ENCODE measurements at places on chromosomes 6 and 20.

DNA sequence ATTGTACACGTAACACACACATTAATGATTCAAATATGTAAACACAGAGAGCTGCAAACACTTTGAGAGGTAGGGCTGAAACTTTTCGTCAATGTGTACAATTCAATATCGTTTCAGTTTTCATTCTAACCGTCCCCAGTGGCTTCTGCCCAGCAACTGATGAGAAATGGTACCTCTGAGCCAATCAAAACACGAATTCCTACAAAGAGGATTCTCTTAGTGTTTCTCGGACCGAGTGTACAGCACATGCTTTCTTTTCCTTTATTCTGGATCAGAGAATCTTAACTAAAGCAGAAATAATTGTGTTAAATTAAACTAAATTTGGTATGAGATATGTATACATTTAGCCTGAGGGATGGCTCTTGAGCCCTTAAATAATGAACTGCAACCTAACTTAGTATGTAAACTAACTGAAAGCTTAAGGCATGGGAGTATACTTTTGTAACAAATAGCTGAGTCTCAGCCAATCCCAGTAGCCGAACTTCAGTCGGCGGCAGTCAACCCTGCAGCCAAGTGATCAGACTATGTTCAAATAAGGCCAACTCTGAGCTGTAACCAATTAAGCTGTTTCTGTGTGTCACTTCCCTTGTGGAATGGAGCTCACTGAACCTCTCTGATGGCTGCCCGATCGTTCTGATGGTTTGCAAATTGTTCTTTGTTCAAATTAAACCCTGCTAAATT is 16.1 kb downstream of the BTN2A1 start:
- DNase-seq = peak; percentile 94

DNA sequence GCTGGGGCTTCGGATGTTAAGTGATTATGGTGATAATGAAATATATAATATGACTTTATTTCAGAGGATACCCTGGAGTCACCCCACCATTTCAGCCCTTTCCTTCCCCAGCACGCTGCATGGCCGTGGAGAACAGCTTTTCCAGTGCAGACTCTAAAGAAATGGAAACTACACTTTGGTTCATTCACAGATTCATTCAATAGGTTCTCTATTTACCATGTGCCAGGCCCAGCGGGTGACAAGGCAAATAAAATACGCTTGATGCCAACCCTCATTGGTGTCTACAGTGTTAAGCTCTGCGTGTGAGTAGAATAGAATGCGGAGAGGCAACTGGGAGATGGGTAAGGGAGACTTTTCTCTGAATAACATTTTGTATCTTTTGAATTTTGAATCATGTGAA is 89.7 kb downstream of the TCP11 start:
- DNase-seq = no peak

GRCh38 chr6:13455552-13455966 is 31.8 kb downstream of the GFOD1 start:
- DNase-seq = no peak

- no peak for DNase-seq
These were observed 827.3 kb upstream of the FLRT3 start for GRCh38 chr20:15164726-15165125.

- DNase-seq = peak; percentile 73
These were observed 14.6 kb downstream of the TJAP1 start for GRCh38 chr6:43491750-43492661.

GRCh38 chr20:58344741-58345140 is 35.2 kb downstream of the RAB22A start:
- no peak for DNase-seq

GRCh38 chr6:7431674-7432390 is 42.2 kb downstream of the RIOK1 start:
- DNase-seq = peak; percentile 33

DNA sequence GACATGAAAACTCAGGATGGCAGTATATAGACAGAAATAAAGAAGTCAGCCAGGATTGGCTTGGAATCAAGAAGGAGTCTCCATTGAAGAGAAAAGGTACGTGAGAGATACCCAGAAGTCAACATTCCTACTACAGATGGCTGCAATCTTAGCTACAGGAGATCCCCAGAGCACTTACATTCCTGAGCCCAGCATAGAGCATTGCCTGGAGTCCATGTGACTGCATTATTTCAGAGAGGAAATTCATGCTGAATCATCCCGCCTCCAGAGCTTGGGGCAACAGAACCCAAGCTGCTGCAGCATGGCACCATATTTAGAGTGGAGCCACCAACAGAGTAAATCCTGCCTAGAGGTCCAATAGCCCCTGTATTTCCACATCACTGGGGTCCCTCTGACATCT is 125.0 kb upstream of the GRIK2 start:
- no peak for DNase-seq

All from fibroblast of gingiva (primary cell).